NCI-H1105 (cell line): ENCODE measurements at places on chromosomes 16 and 17.

- no peak for DNase-seq
Observed at GRCh38 chr16:35184356-35184870, 1725.0 kb downstream of the TP53TG3F start.

GRCh38 chr17:68782789-68783188 lies 172.4 kb downstream of the ABCA8 start:
- no peak for DNase-seq

DNA sequence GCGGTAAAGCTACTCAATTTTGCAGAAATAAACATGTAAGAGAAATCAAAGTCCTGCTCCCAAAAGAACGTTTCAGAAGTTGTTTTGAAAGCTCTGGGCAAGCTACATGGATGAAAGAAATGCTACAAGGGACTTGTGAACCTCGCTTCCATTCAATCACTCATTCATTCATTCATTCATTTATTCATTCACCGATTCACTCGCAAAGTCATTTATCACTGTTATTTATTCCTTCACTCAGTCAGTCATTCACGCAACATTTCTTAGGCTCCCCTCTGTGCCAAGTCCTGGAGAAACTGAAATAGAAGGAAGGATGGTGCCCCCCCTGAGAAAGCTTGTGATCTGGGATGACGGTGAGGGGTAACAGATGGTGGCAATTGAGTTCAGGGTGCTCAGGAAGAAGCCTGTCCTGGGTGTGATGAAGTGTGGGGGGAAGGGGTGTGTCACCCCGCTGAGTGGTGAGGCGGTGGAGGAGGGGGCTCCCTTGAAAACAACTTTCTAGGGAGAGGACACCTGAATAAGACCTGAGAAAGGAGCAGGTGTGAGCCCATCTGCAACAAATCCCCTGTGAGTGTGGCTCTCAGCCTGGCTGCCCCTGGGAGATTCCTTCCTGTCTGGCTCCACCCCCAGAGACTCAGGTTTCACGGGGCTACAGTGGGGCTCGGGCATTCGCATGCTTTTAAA lies 36.3 kb upstream of the PRSS54 start:
- DNase-seq: no peak

- DNase-seq: no peak
Observed at GRCh38 chr16:25726430-25727098, 34.8 kb downstream of the HS3ST4 start.

- DNase-seq: no peak
Observed at GRCh38 chr16:598823-599739, 9.2 kb downstream of the RAB40C start.

DNA sequence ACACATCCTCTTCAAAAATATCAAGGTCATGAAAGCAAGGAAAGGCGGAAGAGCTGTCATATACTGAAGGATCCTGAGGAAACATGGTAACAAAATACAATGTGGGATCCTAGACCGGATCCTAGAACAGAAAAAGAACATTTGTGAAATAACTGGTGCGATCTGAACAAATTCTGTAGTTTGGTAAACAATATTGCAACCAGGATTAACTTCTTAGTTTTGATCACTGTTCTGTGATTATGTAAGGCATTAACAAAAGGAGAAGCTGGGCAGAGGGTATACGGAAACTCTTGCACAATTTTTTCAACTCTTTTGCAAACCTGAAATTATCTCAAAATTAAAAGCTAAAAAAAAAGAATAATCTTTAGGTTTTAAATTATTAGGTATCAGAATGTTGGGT lies 109.7 kb downstream of the TRIM37 start:
- no peak for DNase-seq
